Foreskin fibroblast (primary cell): ENCODE measurements at places on chromosomes 12 and 14.

DNA sequence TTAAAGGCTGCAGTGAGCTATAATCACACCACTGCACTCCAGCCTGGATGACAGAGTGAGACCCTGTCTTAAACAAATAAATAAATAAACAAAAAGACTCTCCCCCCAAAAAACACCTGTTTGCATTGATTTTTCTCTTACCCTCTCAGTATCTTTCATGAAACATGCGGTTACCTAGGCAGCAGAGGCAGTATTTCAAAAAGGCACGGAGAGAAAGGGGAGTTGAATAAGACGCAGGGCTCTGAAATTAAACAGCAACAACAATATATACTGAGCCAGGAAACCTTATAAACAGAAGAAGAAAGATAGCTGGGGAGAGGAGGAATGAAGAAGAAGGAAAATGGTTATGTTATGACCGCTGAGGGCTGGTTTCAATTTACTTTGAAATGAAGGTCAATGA lies 277.6 kb downstream of the BTG1 start:
- DNase-seq, result no peak

GRCh38 chr14:102732924-102733323 lies 44.3 kb upstream of the TRAF3 start:
- DNase-seq, result no peak

GRCh38 chr12:14567351-14568162 lies at the start of gene PLBD1:
PLBD1 (minus strand) TSS chr12:14567883; CDS start chr12:14567696, 187 bp downstream.
- DNase-seq, result peak; percentile 59

DNA sequence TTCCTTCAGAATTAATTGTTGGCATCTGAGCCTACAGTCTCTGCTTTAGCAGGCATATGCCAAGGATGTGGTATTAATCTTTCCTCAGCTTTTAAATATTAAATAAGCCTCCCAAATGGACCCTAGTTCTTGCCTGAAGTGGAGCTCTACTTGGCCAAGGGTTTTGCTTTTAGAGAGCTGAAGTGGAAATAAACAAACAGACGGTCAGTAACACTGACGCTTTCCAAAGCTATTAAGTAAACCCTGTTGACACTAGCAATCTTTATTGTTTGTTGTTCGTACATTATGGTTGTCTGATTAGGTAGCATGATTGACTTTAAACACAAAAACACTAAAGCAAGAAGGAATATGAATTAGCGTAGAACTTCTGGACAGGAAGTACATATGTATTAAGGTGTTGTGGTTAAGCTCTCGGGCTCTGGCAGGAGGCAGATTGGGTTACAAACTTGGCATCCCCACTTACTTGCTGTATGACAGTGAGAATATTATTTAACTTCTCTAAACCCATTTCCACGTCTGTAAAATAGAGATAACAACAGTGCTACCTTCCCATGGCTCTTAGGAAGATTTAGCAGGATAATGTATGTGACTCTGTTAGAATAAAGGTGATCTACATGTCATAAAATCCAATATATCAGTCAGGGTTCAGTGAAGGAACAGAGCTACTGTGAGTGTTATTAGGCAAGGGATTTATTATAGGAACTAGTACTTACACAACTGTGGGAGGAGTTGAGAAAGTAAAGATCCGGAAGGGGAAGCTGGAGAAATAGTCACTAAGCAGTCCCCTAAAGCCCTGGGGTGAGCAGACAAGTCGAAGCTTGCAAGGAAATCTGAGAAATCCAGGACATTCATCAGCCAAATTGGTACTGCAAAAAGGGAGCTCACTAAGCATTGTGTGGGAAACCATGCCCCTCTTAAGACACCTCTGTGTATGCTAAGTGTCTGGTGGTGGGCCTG lies 92.2 kb upstream of the ATF7IP start:
- DNase-seq, result no peak

DNA sequence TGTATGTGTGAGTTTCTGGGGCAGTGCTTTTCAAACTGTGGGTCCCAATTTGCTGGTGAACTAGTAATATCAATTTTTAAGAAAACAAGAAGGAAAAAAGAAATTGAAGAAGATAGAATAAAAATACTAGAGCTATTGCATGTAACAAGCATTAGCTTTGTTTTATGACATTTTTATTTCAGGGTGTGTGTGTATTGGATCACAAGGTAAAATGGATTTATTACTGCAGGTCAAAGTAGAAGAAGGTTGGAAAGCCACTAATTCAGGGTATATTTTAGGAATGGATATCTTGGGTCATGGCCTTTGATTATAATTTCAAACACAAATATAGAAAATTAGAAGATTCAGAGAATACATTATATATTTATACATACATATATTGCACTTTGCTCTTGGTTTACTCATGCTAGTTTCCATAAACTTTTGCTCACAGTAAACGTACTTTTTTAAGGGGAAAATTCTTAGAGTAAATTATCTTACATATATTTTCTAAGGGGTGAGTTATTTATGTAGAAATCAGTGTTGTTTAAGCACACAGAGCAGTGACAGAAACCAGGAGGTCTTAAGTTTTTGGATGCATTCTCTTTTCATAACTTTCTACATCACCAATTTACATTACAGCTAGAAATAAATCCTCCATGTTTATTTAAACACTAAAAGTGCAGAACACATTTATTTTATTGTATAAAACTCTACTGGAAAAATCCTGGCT lies 34.5 kb upstream of the PPM1A start:
- DNase-seq, result no peak

DNA sequence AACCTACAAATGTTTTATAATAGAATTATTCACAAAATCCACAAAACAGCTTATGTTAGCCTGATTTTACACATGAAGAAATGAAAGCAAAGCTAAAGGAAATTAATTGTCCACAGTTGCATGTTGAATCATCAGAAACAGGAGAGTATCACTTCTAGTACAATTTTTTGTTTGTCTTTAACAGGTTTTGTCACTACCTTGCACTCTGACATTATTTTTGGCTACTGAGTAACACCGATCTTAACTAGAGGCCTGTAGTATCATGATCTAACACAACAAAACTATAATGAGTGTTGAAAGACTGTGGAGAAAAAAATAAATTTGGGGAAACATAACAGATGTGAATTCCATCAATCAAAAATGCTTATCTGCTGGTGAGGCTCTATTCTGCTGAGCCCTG lies 60.1 kb downstream of the TAOK3 start:
- DNase-seq, result no peak

DNA sequence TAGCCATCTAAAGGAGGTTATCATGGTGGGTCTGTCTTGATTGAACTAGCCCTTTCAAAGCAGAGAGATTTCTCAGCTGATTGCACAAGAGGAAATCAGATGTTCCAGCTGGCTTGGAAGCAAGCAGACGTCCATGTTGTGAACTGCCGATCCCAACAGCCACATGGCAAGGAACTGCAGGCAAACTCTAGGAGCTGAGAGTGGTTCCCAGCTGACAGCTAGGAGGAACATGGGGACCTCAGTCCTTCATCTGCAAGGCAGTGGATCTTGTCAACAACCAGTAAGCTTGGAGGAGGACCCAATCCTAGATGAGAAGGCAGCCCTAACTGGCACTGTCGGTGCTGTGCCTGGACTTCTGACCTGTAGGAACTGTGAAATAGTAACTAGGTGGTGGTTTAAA lies 7.7 kb downstream of the ACVR1B start:
- DNase-seq, result no peak

DNA sequence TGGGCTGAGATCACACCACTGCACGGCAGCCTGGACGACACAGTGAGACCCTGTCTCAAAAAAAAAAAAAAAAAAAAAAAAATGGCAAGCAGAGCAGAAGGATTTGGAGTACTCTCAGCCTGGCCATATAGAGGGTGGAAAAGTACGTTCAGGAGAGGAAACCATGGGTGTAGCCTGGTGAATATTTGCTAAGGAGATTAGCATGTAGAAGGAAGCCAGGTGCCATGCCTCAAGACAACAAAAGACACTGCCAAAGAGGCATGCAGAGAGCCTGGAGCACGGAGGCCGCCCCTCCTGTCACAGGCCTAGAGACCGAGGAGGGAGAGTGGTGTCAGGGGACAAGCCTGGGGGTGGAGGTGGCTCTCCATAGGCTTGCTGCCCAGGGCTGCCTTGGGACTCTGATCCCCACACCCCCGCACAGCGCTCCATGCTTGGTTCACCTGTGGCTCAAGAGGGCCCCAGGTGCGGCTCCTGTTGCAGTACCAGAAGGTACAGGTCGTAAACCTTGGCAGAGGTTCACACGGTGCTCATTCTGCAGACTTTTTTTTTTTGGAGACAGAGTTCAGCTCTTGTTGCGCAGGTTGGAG lies 27.9 kb upstream of the DEGS2 start:
- DNase-seq, result no peak
